Calu3 (cell line): ENCODE measurements at places on chromosomes 4 and X.

GRCh38 chr4:87068583-87069021 is 133.8 kb downstream of the AFF1 start:
- no peak for DNase-seq

DNA sequence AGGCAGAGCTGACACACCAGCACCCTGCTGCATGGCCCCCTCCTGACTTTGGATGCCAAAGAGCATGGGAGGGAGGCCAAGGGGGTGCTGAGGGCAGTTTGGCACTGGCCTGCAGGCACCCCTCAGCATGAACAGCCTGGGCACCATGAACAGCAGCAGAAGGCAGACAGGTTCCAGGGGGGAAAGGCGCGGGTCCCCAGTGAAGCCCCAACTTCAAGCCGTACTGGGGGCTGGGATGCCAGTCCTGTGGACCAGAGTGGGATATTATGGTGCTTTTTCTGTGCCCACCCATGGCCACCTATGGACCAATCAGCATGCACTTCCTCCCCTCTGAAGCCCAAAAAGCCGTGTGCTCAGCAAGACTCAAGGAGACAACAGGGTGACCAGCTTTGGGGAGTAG is 389.9 kb downstream of the TEX13C start:
- no peak for DNase-seq

DNA sequence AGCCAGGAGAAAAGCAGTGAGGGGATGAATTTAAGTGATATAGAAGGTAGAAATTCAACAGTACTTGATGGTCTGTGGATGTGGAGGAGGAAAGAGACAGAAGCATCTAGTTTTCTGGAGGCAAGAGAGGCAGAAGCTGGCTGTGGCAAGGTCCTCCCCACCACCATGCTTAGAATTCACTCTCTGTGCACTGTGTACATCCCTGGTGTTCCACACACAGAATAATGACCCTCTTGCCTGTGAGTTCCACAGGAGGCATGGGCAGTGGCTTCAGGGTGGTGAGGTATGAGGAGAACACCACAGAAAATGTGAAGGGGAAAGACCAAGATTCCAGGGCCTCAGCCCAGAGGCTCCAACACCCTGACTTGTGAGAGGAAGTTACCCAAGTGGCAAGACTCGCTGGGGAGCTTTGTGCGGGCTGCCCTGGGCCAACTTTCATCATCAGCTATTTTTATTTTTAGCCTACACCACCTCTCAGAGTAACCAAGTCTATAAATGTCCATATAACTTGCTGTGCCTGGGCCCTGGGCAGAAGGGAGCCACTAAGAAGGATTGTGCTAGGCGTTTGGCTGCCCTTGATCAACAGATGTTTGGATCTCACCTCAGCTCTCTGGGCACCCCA is 7.8 kb upstream of the INTS6L start:
- DNase-seq: no peak

DNA sequence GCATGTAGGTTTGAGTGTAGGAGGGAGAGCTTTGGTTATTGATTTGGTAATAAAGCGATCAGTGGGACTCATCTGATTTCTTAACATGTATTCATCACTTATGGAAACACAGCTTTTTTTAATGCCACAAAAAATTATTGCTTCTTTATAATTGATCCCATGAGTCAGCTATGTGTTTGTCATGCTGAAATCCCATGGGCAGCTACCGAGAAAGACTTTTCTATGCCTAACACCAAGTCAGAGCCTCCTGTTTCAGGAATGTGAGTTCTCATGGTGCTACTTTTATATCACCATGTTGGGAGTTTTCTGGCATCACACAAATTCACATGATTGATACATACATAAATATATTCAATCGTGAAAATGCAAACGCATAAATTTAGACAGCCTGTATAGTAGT is 165.7 kb downstream of the RAPGEF2 start:
- DNase-seq: no peak

DNA sequence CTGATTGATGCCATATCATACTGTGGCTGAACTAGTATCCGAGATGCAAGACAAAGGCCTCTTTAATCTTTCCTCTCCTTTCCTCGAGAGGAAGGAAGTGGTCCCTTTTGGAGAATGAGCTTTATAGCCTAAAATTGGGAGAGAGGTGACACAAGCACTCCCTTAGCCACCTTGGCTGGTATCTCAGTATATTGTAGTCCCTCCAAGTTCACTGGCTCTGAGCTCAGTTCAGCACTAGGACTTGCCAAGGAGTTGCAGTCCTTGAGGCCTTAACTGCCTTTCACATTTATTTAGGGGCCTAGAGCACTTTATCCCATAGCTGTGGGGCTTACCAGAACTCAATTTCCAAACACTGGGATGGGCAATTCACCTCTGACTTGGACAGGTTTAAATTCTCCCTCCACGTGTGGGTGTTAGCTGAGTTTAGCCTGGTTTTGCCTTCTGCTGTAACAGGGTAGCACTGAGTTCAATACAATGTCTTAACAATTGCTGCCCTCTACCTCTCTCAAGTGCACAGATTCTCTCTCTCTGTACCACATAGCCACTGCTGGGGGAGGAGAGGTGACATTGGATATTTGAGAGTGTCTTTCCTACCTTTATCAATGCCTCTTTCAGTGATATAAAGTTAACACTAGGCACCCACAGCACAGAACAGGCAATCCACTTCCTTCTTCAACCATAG is 216.4 kb downstream of the TECRL start:
- DNase-seq: no peak

- no peak for DNase-seq
Observed at GRCh38 chrX:134501941-134502340, 42.0 kb downstream of the HPRT1 start.

DNA sequence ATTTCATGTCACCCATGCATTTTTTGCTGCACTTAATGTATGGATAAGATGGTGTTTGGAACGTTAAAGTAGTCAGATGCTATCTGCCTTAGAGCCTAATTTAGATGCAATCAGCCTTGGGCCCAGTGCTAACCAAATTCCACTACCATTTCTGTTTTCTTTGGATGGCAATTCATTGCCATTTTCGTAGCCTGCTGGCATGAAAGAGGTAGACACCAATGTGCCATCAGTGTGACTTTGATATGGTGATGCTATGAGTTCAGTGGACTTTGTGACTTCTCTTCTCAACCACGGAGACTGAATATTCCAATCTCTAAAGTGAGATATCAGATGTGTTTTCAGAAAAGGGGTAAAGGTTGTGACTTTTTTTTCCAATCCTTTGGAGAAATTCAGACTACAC is 1.5 kb downstream of the ETFDH start:
- DNase-seq: no peak

- no peak for DNase-seq
Observed at GRCh38 chr4:61041527-61041926, 158.6 kb upstream of the ADGRL3 start.

GRCh38 chrX:106698693-106699092 is 27.8 kb upstream of the RNF128 start:
- DNase-seq: no peak
